ENCODE measurements at places on chromosomes 11 and 22.

- DNase-seq = peak; percentile 25
These were observed 12.6 kb upstream of the NECTIN1 start for GRCh38 chr11:119741369-119742262.

DNA sequence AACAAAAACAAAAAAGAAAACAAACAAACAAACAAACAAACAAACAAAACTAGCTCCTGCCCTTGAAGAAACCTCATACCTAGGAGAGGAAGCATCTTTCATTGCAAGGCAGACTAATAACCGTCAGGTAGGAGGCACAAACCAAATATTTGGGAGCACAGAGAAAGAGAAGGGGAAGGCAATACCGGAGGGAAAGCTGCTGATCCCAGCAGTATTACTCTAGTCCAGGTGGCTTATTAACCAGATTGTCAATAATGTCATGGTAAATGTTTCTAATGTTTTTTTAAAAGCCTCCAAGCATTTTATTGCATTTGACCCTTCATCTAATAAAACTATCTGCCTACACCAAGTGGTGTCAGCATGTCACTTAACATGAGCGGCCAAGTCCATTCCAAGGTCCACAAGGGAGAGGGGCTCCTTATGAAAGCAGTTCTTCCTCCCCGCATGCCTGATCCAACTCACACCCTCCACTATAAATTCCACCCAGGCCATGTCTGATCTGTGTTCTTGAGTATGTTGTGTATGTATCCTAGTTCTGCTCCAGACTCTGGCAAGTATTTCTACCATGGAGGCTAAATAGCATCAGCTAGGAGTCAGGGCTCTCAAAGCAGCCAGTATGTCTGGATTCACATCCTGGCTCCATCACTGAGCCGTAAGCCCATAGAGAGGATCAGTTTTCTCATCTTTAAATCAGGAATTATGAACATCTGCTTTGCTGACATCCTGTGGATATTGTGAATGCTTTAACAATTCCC lies 208.1 kb upstream of the TENM4 start:
- DNase-seq = no peak

DNA sequence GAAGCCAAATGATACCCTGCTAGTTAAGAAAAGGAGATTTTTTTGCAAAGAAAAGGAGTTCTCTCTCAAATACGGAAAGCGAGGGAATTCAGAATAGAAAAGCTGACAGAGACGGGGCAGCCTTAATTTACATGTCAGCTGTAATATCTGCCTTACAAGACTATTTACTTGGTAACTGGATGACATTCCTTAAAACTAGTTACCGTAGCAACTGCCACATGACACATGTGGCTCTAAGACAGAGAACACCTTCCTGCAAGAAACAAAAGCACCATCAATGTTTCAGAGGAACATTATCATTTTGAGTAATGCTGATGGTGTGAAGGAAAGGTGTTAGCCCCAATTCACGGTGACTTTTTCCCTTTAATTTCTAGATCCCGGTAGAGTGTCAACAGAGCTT lies 222.1 kb downstream of the LRRC4C start:
- no peak for DNase-seq

- DNase-seq = no peak
These were observed 137.9 kb downstream of the CTTN start for GRCh38 chr11:70536051-70536877.

GRCh38 chr11:35243774-35244173 lies 104.8 kb downstream of the CD44 start:
- DNase-seq = no peak

GRCh38 chr11:66950112-66950535 lies 8.1 kb downstream of the PC start:
- DNase-seq = no peak

GRCh38 chr11:102390667-102391465 lies 43.9 kb downstream of the BIRC2 start:
- no peak for DNase-seq

DNA sequence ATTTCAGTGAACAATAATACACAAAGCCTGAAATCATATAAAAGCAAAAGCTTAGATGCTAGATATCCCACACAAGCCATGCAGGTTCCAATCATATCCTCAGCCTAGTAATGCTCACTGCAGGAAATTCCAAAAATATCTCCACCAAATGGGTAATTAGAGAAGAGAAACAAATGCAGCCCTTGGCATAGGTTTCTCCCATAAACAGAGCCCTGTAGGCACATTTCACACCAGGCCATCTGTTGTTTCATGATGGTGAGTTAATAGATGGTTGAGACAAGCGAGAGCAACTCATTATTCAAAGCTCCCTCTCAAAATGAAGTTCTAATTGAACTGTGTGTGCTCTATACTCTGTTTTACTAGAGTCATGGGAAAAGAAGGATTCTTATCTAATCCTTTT lies 154.6 kb upstream of the TRPC6 start:
- DNase-seq = no peak

DNA sequence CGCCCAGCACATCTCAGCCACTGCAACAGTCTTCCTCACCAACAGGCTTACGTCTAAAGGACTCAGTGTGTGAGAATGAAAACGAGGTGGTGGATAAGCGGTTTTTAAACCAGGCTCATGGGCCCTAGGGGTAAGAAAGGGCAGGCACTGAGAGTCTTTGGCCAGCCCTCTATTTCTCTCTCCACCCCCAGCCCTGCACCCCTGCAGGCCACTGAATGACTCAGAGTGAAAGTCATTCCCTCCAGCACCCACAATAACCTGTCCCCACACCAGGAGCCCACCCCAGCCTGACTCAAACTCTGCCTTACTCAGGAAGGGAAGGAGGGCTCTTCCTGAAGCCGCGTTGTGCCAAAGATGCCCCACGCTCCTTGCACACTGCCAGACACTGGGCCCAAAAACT lies 72.0 kb downstream of the LARGE1 start:
- no peak for DNase-seq

GRCh38 chr11:47270331-47271271 lies 668 bp downstream of the MADD start:
- no peak for DNase-seq

DNA sequence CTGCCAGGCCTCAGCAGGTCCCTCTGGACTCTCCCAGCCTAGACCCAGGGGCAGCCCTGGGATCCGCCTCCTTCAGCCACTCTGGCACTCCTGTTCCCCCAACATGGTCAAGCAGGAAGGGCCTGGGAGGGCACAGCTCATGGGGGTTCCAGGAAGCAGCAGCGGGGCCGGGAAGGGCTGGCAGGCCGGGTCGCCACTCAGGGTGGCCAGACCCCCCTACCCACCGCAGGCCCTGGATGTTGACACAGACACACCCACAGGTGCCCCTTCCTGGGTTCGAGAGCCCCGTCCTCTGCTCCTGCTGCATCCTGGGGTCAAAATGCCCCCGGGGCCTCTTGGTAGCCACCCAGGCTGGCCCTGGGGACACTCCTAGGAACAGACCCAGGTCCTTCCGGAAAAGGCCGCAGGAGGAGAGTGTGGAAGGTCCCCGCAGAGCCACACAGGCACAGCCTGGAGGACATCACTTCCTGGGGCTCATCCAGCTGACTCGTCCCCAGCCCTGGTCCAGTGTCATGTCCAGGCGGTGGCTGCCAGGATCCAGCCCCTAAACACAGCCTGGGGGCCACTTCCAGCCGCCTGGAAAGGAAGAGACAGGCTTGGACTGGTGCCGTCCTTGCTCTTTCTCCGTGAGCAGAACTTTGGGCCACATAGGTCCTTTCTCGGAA lies 6.8 kb upstream of the PIM3 start:
- DNase-seq = no peak

- no peak for DNase-seq
These were observed 773.9 kb downstream of the JRKL start for GRCh38 chr11:97163631-97164191.

DNA sequence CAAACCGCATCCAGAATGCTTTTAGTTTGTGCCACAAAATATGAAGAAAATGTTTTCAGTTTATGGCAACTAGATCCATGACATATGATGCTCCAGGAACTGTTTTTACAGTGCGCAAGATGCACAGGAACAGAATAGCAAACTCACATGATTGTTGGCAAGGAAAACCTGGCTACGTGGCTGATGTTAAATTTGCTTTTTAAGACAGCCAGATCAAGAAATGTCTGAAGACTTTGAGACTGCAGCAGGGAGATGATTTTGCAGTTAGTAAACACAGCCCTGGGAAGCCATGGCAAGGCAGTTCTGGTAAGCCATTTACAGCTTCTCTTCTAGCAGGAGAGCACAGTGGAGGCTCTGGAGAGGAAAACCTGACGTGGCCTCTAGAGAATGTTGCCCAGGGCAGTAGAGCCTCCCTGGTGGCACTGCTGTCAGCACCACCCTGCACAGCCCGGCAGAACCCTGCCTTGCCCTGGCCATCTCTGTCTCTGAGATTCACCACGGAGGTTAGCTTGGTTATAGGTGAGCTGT lies 69.8 kb upstream of the TNRC6B start:
- DNase-seq = no peak

GRCh38 chr22:37220543-37220981 lies 8.3 kb upstream of the SSTR3 start:
- DNase-seq = no peak

DNA sequence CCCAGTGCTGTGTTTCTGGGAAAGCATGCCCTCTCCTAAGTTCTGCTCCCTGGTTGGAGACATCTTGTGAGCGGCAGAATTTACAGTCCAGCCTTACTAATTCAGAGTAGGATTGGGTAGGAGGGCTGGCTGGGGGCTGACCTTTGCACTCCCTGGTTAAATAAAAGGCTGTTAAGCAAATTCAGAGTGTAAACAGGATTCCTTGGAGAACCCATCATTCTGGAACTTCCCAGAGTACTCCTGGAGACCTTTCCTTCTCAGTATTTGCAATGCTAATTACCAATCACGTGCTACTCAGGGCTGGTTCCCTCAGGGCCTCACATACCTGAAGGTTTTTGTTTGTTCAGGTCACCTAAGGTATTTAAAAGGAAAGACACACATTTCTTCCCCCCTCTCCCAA lies 340.2 kb downstream of the TBC1D22A start:
- DNase-seq = no peak

DNA sequence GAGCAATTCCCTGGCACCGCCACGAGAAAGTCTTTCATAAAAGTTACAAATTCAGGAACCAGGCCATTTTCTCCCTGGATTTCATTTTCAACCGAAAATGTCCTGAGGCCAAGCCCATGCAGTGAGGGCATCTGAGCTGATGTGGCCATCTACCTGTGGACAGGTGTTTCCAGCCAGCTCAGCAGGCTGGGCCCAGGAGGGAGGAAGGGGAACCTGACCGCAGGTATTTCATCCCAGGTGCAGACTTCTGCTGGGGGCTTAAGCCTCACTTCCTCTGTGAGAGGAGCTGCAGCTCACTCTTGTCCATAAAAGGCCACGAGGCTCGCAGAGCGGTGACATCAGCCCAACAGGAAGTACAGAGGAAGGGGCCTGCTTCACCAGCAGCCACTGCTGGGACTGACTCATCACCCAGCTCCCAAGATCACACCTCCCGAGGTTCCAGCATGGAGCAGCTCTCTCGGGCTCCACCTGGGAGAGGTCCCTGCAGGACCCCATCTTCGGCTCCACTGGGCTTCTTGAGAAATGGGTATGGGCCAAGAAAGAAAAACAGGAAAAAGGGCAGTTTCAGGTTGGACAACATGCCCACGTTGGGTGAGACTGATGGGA lies 56.4 kb downstream of the MYH9 start:
- DNase-seq = peak; percentile 64

DNA sequence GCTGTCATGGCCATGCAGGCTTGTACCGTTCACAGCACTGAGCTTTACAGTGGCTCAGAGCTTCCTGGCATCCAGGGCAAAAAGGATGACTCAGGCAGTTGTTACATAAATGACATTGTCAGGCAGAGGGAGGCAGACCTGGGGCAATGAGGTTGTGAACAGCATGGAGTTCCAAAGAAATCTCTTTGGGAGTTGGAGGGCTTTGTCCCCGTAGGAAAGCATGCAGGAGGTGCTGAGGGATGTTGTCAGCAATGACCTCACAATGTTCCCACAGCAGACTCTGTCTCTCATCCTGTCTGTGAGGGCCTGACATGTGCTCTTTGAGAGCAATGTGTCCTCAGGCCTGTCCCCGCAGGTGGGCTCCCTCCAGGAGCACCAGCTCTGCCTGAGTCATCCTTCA lies 25.9 kb upstream of the PDE2A start:
- DNase-seq = no peak

GRCh38 chr11:33067294-33067693 lies 27.9 kb downstream of the TCP11L1 start:
- no peak for DNase-seq

DNA sequence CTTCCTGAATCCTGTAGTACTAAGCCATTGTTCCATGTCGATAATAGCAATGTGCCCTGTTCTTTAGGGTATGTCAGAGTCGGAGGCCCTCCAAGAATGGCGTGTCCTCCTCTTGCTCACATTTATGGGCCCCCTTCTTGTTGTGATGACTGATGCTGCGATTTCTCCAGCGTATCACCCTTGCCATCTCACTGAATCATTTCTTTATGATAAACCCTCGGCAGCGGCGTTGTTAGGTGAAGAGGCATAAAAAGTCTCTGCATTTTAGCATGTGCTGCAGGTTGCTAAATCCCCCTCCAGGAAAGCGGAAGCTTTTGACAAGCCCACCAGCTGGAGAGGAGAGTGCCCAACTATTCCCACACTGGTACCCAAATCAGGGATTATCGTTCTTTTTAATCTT lies 1045.3 kb downstream of the BRD1 start:
- no peak for DNase-seq

DNA sequence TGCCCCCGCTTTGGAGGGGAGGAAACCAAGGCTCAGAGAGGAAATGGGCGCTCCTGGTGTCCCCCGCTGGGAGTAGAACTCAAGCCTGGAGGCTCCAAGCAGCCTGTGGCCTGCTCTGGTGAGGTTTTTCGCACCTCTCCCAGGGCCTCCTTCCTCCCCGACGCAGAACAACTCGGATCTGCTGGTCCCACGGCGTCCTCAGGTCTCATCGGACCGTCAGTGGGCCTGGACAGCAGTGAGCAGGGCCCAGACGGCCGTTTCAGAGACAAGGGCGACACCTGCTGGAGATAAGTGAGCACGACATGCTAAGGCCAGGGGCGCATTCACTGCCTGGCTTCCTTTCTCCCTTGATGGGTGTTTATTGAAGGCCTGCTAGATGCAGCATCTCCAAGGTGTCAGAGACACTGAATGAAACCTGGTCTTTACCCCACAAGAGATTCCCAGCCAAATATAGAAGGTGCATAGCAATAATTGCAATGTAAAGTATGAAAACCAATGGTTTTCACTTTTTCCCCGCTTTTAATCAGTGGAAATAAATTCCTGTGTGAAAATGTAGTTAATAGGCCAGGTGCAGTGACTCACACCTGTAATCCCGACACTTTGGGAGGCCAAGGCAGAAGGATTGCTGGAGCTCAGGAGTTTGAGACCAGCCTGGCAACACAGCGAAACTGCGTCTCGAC lies 26.9 kb upstream of the CD82 start:
- peak; percentile 33 for DNase-seq

- no peak for DNase-seq
These were observed 509.9 kb downstream of the NTM start for GRCh38 chr11:131880316-131880715.
